ENCODE measurements at places on chromosomes 4 and X.

DNA sequence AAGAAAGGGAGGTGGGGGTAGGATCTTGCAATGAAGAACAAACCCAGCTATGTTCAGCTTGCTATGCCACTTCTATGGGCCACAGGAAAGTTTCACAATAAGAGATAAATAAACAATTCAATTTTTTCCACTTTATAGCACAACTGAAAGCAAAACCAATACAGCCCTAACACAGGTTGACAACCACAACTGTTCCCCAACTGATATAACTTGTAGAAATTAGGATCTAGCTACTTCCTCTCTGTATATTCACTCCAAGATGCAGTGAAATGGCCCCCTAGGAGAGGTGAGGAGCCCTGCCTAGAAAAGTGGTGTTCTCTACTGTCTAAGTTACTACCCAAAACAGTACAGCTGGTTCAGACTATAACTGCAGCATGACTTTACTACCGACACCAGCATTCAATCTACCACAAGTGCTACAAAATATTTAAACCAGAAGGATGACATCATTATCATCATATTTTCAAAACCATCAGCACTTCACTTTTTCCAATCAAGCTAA lies 77.0 kb downstream of the FBXW7 start:
- no peak for DNase-seq

GRCh38 chr4:28966982-28967381 lies 1753.2 kb upstream of the PCDH7 start:
- no peak for DNase-seq

- DNase-seq, result no peak
Measured at GRCh38 chr4:122619611-122620010, 1.3 kb downstream of the IL21 start.

DNA sequence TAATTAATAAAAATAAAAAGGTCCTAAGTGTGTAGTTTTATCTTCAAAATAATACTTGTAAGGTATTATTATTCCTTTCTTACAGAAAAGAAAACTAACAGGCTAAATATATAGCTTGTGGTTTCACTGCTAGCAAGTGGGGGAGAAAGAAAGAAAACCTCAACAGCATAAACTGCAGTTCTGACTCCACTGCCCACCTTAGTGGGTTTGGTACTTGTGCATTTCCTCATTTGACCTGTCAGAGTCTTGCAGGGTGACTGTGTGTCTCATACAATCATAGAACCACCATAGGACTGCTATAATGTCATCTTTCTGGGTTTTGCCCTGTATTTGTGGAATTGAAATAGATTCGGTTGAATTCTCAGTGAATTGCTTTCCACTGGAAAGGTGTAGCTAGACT lies 94.7 kb upstream of the PUDP start:
- no peak for DNase-seq

GRCh38 chrX:111006116-111006515 lies 89.9 kb upstream of the PAK3 start:
- no peak for DNase-seq

GRCh38 chr4:17823871-17824669 lies 13.3 kb downstream of the NCAPG start:
- no peak for DNase-seq

GRCh38 chr4:48047421-48047844 lies 30.9 kb downstream of the NIPAL1 start:
- no peak for DNase-seq

DNA sequence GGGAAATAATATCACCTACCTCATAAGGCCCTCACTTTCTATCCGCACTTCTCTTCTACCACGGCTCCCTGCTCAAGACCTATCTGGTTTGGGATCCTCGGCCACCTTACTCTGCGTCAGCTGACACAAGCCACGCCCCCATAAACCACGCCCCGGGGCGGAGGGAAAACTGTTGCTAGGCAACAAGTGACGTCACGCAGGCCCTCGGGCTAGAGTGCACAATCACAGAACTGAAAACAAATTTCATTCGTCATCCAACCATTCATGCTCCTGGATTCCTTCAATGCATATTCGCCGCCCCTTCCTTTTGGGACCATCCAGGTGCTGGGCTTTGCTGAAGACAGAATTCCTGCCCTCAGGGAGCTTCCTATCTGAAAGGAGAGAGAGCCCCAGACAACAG lies 66.3 kb downstream of the SMC1A start:
- DNase-seq, result no peak

DNA sequence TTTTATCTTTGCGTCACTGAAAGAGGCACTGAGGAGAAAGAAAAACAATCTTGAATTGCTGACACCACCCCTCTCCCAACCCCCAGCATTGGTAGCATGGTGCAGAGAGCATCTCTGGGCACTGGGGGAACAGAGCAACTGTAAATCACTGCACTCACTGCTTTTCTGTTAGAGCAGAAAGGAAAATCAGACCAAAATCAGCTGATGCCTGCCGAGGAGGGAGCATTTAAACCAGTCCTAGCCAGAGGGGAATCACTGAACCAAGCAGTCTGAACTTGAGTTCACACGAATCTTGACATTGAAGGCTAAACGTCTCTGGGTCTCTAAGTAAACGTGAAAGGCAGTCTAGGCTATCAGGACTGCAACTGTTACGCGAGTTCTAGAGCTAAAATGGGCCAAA lies 205.8 kb downstream of the SPANXN4 start:
- no peak for DNase-seq

DNA sequence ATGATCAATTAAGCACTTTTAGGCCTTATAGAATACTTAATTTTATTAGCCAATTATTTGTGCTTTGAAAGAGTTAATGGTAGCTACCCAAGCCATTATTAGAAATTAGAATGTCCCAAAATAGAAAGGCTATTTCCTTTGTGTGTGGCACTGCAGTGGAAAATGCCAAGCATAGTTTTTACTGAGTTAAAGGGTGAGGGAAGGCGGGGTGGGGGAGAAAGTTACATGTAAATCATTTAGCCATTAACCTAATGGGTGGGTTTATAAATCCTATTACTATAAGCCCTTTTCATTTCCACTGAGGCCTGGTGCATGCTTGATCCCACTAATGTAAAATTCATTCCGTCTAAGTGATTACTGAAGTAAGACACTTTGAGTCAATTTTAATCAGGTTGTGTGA lies 105.8 kb downstream of the POLA1 start:
- no peak for DNase-seq

DNA sequence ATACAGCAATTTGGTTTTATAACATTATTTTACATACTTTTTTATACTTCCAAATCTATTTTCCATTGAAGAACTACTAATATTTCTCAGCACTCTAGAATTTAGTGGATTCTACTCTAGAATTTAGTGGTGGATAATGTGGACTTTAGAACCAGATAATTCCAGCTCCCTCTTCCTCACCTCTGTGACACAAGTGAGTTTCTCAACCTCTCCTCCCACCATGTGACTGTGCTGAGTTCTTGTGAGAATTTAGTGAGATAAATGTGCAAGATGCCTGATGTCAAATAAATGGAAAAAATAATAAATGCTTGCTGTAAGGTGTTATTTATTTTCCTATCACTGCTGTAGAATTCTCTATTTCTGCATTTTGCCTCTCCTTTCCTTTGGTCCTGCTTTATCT lies 107.3 kb downstream of the CPEB2 start:
- no peak for DNase-seq

DNA sequence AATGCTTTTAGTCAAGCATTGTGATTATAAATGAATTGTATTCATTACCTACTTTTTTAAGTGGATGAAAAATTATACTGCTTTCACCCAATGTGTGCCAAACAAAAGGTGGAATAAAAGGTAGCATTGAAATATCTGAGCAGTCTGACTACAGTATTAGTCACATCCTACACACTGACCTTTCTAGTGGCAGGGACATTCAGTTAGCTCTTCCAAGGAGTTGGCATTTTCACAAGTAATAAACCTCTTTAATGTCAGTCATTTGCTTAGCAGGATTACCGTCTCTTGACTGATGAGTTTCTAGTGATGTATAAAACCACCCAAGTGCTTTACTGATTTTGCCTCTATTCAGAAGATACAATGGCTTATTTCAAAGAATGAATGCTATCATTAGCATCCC lies 687.9 kb downstream of the ARAP2 start:
- DNase-seq, result no peak

GRCh38 chr4:62359441-62360155 lies 1159.5 kb downstream of the ADGRL3 start:
- no peak for DNase-seq

DNA sequence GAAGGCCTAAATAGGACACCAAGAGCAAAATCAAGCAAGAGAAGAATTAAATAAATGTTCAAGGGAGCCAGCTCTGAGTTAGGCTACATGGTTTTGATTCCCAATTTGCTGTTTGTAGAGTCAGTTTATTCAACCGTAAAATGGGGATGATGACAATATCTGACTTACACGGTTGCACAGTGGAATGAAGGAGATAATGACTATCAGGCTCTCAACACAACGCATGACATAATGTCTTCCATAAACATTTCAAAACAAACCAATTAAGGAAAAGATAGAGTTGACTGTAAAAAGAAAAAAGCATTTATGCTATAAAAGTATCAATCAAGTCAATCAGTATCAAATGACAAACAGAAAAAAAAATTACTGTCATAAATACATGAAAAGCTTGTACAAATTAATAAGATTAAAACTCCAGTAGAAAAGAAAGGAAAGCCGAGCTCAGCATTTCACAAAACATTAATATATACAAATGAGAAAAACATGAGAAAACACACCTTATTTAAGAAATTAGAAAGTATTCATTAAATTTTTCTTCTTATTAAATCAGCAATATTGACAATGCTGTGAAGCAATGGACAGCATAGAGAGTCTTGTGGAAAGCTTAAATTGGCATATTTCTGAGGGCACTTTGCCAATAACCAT lies 179.0 kb downstream of the SCFD2 start:
- no peak for DNase-seq

- no peak for DNase-seq
Measured at GRCh38 chr4:4418676-4419390, 31.9 kb downstream of the NSG1 start.

- no peak for DNase-seq
Measured at GRCh38 chrX:44439242-44439794, 95.8 kb upstream of the EFHC2 start.

DNA sequence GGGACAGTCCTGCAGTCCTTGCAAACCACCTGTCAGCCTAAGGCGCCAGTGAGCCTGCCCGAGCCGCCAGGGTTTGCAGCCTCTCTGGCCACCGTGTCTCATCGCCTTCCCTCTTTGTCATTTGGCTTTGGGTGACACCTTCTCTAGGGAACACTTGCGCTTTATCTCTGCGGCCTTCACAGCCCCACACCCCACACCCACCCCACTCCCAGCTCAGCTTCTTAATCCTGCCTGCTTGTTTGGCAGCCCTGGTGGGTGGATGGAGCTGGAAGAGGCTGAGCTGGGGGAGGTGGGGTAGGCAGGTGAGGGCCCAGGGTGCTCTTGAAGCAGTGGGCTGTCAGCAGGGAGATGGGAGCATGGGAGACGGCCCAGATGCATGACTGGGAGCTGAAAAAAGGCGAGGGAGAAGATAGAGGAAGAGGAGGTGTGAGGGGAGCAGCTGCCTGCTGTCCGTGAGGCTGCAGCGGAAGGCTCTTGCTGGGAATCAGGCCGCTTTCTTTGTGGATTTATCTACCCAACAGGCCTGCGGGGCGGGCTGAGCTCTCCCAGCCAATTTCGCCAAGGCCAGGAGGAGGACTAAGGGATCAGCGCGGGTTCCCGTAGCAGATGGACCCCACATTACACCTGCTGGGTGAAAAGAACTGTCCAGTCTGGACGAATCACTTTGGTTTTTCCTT lies 97.5 kb upstream of the STOX2 start:
- DNase-seq, result no peak
